ENCODE measurements at places on chromosomes 1 and 21.

- no peak for DNase-seq
Measured at GRCh38 chr1:171484760-171485374, 463 bp upstream of the PRRC2C start.

DNA sequence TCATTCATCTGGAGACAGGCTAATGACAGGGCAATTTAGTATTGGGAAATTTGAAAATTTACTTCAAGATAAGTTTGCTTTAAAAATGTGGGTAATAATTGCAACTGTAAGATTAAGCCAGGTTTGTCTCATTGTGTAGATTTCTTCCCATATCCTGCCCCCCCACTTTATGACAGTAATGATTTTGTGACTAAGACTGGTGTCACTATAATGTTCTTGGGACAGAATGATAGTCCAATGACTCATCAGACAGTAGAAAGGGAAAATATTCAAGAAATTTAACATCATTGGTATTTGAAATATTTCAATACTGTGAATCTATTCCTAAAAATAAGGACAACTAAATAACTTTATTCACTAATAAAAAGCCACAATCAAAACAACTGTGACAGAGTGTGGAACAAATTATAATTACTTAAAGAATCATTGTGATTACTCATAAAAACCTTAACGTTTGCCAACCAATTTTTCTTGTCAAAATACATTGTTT is 36.7 kb downstream of the FH start:
- DNase-seq = no peak

DNA sequence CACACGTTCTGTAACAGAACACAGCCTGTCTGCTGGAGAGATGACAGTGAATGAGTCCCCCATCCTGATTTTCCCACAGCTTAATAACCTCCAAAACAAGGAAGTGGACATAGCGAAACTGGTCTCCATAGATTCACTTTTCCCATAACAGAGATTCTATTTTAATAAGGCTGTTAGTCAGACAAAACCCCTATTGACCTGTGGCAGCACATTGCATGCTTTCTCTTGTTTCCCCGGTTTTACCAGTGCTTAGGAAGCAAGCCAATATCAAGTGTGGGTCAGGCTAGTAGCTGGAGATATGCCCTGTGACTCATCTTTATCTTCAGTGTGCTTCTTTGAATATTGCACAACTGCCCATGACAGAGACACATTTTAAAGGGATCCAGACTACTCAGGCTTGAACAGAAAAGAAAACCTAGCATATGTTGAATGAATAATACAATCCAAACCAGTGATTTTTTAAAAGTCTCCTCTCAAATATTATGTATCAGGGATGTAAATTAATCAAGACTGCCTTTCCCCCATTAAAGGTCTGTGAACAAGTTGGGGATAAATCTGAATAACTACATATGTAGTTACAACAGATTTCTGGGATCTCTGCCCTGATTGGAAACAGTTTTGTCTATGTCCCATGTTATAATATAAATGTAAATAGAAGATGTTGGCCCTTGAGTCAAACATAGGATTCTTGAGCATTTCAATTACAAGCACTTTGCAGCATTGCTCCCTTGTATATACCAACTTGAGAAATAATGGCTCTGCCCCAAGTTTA is 11.9 kb upstream of the CLDN8 start:
- DNase-seq = no peak

DNA sequence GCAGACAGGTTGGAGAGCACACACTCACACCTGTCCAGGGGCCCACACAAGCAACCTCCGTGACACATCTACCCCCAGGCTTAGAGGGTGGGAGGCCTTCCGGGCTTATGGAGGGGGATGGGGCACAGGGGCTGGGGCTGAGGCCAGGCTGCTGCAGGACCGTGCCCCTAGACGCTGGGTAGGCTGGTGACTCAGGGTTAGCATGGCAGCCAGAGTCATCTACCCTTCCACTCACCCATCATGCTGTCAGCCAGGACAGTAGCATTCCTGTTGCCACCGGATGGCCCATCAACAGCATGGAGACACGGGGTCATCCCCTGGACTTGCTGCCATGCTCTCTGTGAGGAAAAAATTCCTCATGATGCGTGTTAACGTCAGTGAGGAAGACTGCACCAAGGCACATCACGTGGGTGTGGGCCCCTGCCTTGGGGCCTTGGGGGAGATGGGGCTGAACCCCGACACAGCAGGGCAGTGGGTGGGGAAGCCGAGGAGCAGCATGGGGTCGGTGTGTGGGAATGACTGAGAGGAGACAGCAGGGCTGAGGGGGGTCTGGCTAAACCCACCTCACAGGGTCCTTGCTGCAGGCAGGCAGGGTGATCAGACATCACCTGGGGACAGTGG is 52.8 kb downstream of the WNT9A start:
- peak; percentile 12 for DNase-seq

- DNase-seq = no peak
Measured at GRCh38 chr1:165632152-165632469, 1.1 kb downstream of the MGST3 start.

DNA sequence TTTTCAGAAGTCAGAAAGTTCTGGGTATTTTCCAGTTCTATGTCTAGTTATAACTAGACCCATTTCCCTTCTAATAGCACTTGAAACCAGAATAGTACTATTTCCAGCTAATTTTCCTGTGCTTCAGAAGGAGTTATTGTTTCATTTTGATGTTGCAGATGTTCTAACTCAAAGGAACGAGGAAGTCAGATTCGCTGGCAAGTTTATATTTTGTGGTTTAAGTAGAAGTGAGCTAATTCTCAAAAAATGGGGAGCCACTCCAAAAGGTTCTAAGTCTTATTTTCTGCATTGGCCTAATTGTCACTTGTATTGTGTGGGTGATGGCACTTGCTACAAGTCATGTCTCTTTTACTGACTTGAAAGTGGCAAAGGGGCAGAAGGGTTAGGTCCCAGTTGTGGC is 18.1 kb downstream of the CCDC185 start:
- DNase-seq = no peak

DNA sequence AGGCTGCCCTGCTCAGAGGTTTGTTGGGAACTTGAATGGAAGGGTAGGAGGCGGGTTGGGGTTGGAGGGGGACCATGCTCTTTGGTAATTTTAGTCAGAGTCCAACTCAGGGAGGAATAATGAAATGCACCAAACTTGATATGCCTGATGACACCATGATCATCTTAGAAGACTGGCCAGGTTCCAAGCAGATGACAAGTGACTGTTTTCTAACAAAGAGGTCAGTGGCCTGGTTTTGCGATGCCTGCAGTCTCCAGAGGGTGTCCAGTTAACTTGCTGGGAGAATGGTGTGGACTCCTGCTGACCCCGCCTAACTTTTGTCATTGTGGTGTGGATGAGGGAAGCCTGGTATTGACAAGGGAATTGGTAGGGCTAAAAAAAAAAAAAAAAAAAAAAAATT is 12.4 kb downstream of the VANGL1 start:
- DNase-seq = no peak

DNA sequence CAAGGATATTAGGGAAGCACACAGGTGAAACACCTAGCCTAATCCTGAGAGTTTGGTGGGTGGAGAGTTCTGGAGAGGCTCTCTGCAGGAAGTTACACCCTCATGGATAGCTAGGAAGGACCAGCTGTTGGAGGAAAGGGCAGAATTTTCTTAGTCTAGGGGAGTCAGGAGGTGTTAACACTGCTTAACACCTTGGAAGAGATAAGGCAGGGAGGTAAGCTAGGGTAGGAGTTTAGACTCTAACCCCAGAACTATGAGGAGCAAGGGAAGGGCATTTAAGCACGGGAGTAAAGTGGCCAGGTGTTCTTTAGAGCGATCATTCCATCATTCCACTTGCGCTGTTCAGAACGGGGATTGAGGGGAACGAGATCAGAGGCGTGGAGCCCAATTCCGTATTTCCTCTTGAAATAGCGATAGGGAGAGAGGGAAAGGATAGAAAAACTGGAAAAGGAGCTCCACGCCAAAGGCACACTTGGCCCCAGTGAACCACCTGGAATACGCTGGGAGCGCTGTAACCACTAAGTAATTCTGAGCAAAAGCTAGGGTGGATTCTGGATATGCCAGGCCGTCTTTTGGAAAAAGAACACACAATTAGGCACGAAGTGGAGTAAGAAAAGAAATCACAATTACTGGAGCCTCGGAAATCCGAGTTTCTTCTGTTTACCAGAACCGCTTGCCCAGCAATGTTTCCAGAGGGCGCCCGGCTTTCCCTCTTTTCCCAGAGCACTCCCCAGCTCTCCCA is 1.5 kb upstream of the GPR137B start:
- no peak for DNase-seq

GRCh38 chr1:165117482-165117881 is 239.0 kb downstream of the LMX1A start:
- DNase-seq = no peak

GRCh38 chr1:41915786-41916571 is 2.7 kb downstream of the HIVEP3 start:
- no peak for DNase-seq

DNA sequence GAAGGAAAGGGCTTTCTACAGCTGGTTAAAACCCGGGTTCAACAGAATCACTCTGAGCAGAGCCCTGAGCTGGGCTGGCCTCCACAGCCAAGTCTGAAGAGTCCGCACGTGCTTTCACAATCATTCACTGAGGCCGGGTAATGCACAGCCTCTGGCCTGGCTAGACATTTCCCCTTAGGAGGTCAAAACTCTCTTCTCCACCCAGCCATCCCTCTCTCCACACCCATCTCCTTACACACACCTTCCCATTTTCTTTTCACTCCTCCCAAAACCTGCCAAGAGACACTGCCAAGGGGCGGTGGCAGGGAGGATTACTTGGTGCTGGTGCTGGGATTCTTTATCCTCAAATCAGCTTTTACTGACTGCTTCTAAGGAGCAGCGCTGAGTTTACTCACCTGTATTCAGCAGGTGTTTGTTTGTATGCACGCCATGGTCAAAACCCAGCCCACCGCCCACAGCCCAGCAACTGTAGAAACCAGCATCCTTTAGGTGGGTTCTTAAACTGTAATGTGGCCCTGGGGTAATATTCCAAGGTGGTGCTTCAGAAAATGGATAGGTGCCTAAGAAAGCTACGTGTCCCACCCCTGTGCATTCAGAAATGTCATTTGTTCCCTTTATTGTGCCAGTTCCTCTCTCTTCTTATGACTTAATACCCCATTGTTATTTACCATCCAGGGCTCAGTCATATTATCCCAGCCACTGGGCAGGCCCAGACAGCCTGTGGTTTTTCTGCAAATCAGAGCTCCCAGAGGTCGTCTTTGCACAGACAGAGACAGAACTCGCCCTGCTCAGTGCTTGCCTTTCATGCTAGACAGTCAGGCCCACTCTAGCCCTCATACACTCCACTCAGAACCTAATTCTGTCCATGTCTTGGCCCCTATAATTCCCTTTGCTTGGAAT is 80.2 kb downstream of the ADSS2 start:
- DNase-seq = no peak

DNA sequence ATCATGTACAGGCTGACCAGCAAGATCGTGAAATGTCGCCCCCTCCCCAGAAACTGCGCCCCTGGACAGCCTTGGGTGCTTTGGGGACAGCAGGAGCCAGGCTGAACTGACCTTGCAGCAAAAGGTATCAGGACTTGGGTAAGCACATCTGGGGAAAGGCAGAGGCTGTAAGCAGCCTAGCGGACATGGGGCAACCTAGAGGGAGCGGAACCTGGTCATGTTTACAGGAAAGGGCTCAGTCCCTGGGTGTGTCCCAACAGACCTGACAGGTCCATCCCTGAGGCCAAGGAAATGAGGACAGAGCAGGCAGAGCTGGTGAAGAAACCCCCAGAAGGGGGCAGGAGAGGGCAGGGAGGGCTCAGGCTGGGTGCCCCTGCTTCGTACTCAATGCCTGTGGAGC is 3.1 kb upstream of the S100A8 start:
- no peak for DNase-seq

DNA sequence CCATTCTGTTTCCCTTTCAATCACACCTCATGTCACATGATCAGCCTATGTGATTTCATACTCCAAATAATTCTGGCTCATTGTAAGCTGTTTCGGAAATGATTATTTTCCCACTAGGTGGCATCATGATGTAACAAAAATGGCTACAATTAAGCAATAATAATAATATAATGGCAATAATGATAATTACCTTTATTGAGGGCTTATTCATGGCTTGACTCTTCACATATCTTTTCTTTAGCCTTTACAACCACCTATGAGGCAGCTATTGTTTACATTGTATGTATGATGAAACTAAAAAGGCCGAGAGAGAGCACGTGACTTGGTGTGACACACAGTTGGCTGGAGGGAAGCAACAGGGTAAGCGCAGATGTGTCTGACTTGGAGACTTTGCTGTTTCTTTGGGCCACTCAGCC is 12.5 kb upstream of the KPRP start:
- no peak for DNase-seq

GRCh38 chr21:28770867-28771661 is 221.6 kb downstream of the LTN1 start:
- no peak for DNase-seq

- DNase-seq = no peak
Measured at GRCh38 chr1:24507405-24507804, 4.8 kb downstream of the RCAN3 start.

DNA sequence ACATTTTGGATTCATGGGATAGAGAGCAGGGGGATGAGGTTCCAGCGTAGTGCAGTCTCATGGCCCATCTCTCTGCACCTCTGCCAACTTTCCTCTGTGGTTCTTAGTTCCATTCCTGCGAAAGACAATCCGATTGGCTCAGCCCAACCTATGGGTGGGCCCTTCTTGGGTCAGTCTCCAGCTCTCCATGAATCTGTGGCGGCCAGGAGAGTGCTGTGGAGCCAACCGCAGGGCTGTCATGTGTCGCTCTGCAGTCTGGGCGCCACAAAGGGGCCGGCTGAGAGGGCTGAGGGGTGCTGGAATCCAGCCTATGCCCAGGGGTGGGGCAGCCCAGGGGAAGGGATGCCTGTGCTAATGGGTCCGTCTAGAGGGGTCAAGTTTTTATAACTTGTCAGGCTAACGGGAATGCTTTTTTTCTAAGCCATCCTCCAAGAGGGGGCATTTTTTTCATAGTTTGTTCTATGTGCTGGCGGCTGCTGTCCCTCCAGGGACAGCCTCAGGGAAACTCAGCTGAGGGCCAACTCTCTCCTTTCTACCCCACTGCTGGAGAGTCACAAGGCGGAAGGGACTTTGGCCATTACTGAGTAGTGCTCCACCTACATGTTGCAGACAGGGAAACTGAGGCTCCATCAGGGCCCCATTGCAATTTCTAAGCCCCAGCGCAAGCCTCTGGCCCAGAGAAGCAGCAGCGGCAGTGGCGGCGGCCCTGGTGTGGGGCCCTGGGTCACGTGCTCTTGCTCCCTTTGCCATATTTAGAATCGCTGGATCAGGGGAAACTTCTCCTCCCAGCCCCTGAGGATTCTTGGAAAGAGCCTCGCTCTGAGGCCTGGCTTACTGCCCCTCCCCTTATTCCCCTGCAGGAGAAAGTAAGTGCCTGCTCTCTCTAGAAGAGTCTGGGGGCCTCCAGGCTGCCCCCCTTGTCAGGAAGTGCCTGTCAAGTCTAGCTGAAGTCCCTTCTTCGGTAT is 23.4 kb downstream of the KCNQ4 start:
- DNase-seq = no peak

All from activated CD8-positive, alpha-beta memory T cell treated with anti-CD3 and anti-CD28 coated beads, Interleukin-2, amount 50 U/mL, for 4 hours (primary cell).